ENCODE measurements at places on chromosomes 16 and 17.

- no peak for DNase-seq
Measured at GRCh38 chr16:19524356-19524615, 544 bp downstream of the CCP110 start.

- DNase-seq: no peak
Measured at GRCh38 chr16:2039274-2040031, 8.2 kb downstream of the NTHL1 start.

GRCh38 chr17:20779521-20779920 lies 200.0 kb downstream of the CDRT15L2 start:
- DNase-seq: no peak

GRCh38 chr17:72075995-72076677 lies 44.7 kb upstream of the SOX9 start:
- no peak for DNase-seq

- no peak for DNase-seq
Measured at GRCh38 chr16:71341881-71342280, 16.6 kb upstream of the CALB2 start.

All from NCI-H1105 (cell line).